Caco-2 (cell line): ENCODE measurements at places on chromosomes 1 and 21. TPM values are rescaled to one million over a fixed set of nuclear protein-coding genes. Genes with fewer than 3 reads are reported as not detected.

GRCh38 chr1:10612436-10613160 is 137.8 kb downstream of the PEX14 start:
- DNase-seq = no peak

The LCK gene
- total RNA-seq = 0.39 TPM in 1 of 2 replicates, not detected in the other

DNA sequence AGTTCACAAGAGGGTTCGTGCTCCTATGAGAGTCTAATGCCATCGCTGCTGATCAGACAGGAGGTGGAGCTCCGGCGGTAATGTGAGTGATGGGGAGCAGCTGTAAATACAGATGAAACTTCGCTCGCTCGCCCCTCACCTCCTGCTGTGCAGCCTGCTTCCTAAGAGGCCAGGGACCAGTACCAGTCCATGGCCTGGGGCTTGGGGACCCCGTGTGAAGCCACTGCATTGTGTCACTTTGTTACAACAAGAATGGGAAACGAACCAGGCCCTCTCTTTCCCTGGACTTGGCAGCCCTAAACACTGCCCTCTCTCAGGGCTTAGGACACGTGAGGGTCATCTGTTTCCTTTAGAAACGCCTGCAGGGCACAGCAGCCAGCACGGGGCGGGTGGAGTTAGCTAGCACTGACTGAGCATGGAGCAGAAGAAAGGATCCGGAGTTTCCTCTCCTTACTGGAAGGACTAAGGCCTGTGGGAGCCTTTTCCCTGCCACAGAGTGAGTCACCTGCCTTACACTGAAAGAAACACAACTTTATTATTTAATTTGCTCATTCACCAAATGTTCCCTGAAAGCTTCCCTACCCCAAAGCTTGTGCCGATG is 185.2 kb upstream of the TMEM51 start:
- DNase-seq = no peak

DNA sequence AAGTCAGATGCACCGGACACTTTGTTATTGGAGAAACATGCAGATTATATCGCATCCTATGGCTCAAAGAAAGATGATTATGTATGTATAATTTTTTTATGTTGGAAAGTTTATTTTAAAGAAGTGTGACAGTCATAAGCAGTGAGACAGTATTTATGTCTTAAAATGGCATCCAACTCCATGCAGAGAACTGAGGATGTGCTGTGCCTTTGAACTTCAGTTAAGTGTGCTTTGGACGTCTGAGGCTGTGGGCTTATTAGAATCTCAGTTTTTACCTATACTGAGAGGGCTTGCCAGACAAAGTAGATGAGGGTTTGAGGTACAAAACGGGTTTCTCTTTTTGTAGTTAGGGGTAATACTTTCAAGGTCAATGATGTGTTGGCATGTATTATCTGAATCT is 1.5 kb downstream of the RABGGTB start:
- DNase-seq = no peak

- no peak for DNase-seq
Observed at GRCh38 chr1:29145739-29146437, 22.2 kb upstream of the TMEM200B start.

- DNase-seq = no peak
Observed at GRCh38 chr1:154845174-154845573, 24.9 kb downstream of the KCNN3 start.

- peak; percentile 39 for DNase-seq
Observed at GRCh38 chr1:40861224-40862003, 749 bp downstream of the CITED4 start.

DNA sequence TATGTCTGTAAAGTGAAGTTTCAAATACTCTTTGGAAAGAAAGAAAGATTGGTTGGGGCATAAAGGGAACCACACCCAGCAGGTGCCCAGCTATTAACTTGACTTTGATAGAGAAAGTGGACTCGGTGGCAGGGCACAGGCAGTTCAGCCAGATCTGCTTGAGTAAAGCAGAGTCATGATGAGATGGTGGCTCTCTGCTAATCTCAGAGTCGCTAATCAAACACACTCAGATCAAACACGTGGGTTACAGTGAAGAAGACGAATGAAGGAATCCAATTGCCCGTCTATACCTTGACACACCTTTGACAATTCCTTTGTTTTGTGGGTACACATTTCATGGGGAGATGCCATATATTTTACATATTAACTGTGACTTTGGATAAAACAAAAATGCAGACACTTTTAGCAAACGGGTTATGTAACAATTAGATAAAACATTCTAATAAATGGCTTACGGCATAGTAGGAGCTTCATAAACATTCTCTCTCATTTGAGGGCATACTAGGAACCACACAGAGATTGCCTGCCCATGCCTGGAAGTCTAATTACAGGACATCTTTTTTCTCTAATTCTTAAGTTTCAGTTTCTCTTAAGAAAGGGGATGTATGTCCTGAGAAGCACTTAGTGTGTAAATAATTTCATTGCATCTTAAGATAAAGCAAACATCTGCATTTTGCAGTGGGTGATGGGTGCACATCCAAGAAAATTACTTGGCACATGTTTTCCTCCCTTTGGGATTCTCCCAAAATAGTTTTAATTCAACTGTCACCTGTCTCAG is 7.2 kb downstream of the CBR1 start:
- DNase-seq = no peak
